ENCODE measurements at places on chromosomes 4 and X.

DNA sequence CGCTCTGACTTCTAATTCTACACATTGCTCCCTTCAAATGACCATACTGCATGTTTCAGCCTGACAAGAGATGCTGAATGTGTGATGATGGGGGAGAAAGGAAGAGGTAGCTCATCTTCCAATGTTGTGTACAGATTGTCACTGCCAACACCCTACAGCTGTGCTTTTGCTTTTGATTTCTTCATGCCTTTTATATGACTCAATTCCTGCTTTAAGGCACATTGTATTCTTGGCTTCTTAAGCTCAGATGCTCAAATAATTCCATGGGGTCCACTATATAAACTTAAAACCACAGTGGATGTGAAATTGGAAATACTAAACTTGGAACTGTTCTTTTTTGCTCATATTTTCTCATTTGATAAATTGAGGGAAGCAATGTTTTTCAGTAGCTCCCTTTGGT, 183.2 kb upstream of the WDFY3 start:
- no peak for DNase-seq

GRCh38 chr4:31124008-31124585, 403.9 kb downstream of the PCDH7 start:
- no peak for DNase-seq

DNA sequence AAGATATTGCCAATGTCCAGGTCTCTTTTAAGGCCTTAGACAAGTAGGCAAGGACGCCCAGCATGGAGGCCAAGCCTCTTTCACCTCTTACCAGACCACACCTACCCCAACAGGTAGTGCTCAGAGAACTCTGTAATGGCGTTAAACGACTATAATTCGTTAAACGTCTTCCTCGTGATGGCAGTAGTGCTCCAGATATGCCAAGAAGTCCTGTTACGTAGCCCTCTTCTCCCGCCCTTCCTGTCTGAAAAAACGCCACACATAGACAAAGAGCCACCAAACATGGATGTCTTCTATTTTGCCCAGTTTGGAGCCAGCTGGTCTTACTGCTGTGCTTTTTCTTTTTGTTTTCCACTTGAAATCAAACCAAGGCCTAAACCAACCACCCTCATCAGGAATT, 190.7 kb downstream of the OR13H1 start:
- no peak for DNase-seq

DNA sequence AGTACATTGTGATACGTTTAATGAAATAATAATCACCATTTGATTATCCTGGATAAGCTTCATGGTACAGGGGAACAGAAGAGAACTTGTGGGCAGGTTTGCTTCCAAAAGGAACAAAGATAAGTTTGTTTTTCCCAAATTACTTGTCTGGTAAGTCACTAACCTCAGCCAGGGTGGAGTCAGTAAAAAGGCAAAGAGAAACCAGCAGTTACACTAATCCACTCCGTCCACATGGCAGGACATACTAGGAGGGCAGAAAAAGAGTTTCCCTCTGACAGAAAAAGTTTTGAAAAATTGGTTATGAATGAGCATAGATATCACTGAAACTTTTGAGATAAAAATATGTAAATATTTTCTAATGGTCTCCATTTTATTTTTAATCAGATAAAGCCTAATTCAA, 285.9 kb downstream of the IL15 start:
- DNase-seq = no peak

DNA sequence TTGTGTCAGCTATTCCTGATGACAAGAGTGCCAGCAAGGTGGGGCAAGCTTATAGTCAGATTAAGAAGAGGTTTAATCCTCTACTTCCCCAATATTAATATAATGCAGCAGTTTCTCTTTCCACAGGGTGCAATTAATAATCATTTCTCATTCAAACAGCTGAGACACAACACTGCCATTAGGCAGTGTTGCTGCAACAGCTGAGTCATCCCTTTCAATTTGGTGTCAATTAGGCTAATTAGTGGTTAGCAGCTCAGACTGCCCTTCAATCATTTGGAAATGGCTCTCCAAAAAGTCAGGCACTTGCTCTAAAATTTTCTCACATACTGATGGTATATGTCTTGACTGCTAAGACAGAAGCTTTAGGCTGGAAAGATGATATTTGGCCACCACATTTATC, 265.7 kb upstream of the FAM241A start:
- DNase-seq = no peak

DNA sequence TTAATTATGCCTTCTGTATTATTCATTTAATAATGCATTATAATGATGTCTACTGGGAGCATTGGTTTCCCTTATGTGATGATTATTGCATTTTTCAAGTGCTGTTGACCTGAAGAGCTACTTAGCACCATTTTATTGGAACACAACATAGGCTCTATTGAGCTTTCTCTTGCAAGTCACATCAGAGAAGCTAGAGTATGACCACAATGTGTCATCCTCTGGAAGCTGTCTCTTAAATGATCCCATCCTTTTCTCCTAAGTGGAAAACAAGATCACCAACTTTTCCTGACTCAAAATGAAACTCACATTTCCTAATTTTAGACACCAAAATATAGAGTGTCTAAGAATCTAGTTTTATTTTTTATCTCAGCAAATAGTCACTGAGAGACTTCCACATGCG, 1451.9 kb downstream of the PCDH7 start:
- DNase-seq = no peak

GRCh38 chrX:115093191-115093590, 75.8 kb upstream of the IL13RA2 start:
- no peak for DNase-seq

- no peak for DNase-seq
These were observed 71.1 kb downstream of the BMPR1B start for GRCh38 chr4:94828882-94829281.

GRCh38 chrX:18099745-18100144, 120.9 kb downstream of the BEND2 start:
- DNase-seq = no peak

- peak; percentile 15 for DNase-seq
These were observed 18.5 kb upstream of the PIM2 start for GRCh38 chrX:48937054-48937907.

- DNase-seq = peak; percentile 8
These were observed 218.2 kb downstream of the IDS start for GRCh38 chrX:149286940-149287349.

GRCh38 chr4:41025824-41026223, 188.5 kb downstream of the APBB2 start:
- no peak for DNase-seq

- DNase-seq = no peak
These were observed 93.3 kb downstream of the TIGD2 start for GRCh38 chr4:89204624-89205023.

DNA sequence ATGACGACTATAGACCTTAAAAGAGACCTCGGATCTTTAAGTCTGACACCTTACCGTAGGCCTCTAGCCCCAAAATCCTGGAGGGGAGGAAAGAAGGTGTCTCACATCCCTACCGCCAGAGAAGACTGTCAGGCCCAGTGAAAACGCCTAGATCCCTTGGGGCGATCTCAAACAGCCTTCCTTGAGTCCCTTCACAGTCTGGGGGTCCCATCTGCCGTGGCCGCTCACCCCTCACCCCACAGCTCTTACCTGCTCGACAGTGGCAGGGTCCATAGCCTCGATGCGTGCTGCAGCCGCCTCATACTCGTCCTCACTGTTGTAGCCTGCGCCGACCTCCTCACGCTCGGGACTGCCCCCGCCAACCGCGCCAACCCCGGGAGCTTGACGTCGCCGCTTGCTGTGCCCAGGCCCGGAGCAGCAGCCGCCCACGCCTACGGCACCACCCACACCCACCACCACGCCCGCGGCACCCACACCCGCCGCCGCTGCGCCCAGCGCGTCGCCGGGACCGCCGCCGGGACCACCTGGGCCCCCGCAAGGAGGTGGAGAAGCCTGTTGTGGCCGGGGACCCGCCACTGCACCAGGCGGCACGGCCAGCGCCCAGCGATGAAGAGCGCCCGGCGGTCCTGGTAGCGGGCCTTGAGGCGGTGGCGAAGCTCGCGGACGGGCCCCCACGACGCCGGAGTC, 536 bp downstream of the OTUD5 start:
- DNase-seq = no peak

DNA sequence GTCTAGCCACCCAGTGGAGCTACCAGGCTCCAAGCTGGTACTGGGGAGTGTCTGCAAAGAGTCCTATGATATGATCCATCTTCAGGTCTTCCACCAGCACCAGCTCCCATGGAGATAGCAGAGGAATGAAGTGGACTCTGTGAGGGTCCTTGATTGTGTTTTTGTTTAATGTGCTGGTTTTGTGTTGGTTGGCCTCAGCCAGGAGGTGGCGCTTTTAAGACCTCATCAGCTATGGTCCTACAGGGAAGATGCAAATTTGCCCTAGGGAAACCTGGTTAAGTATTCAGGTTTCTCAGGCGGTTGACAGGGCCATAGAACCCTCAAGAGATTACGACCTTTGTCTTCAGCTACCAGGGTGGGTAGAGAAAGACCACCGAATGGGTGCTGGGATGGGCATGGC, 1141.1 kb downstream of the STIM2 start:
- no peak for DNase-seq

DNA sequence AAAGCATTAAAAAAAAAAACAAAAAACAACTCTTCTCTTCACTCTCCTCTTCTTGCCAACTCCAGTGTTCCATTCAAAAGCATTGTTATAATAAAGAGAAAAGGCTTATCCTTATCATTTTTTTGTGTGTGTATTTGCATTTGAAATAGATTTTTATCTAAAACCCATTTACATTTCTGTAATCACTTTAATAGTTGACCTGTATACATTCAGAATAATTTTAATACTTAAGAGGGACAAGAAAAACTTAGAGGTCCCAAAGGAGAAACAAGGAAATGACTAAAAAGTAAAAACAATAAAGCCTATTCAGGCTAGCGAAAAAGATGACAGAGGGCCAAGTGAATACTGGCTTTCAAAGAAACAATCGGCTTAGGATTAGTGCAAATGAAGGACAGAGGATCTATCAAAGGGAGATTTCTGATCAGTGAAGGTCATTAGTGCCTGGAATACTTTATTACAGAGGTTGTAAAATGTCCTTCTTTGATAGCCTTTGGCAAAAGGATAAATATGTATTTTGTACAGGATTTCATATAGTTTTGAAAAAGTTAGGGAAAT, 808.3 kb downstream of the RPA4 start:
- DNase-seq = no peak

DNA sequence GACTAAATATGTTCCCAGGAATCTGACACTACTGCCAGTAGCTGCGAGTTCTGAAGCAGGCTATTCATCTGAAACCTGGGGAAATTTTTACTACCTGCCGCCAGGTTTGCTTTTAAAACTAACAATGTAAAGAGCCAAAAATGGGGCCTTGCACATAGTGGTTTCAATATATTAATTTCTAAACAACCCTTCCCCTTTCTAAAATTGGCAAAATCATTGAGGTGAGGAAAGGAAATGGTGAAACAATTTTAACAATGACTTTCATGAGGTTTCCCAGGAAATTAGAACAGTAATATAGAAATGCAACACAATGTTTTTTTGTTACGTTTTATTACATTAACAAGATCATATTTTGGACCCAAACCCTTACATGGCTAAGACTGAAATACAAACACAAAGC, 21.3 kb downstream of the FANCB start:
- DNase-seq = no peak

GRCh38 chrX:40153345-40154249, 55.8 kb upstream of the BCOR start:
- peak; percentile 21 for DNase-seq

DNA sequence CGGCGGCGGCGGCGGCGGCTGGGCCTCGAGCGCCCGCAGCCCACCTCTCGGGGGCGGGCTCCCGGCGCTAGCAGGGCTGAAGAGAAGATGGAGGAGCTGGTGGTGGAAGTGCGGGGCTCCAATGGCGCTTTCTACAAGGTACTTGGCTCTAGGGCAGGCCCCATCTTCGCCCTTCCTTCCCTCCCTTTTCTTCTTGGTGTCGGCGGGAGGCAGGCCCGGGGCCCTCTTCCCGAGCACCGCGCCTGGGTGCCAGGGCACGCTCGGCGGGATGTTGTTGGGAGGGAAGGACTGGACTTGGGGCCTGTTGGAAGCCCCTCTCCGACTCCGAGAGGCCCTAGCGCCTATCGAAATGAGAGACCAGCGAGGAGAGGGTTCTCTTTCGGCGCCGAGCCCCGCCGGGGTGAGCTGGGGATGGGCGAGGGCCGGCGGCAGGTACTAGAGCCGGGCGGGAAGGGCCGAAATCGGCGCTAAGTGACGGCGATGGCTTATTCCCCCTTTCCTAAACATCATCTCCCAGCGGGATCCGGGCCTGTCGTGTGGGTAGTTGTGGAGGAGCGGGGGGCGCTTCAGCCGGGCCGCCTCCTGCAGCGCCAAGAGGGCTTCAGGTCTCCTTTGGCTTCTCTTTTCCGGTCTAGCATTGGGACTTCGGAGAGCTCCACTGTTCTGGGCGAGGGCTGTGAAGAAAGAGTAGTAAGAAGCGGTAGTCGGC, 528 bp downstream of the FMR1 start:
- peak; percentile 6 for DNase-seq

GRCh38 chr4:153825126-153825525, 36.2 kb upstream of the SFRP2 start:
- DNase-seq = no peak

- DNase-seq = no peak
These were observed 118.9 kb upstream of the USP9X start for GRCh38 chrX:40966213-40966820.

GRCh38 chrX:23332101-23332887, 2.4 kb upstream of the PTCHD1 start:
- no peak for DNase-seq

- no peak for DNase-seq
These were observed 146.5 kb upstream of the PCDH18 start for GRCh38 chr4:137678796-137679195.

- no peak for DNase-seq
These were observed 134.2 kb upstream of the SH3RF1 start for GRCh38 chr4:169404960-169405359.

DNA sequence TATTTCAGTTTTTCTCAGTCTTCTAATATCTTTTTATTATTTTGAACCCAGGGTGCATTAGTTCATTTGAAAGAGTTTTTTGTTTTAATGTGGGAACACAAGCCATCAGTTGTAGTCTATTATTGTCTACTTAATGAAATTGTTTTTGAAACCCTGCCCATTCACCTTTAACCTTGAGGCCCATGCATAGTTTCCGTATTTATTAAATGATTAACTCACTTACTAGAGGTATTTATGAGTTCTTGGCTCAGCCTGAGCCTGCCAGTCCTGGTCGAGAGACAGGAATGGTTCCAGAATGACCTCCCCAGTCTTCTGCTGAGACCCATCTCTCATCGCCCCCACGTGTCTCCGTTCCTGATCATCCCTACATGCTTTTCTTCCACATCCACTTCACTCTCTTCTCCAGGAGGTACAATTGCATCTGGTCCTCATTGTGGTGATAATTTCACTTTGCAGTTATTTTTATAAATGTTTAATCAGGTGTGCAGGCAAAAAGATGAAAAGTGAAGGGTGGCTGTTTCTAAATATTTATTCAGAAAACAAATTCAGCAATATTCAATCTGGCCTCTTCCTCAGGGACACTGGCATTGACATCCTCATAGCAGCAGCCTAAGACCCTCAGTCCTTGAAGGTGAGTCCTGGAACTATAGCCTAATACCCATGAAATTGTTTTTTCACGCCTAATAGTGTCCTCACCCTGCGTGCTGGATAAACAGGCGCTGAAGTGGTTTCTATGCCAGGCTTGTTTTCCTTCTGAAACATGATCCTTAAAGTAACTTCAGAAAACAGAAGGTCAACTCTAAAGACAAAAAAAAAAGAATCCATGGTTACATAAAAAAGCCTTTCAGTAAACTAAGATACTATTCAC, 112.8 kb downstream of the KDR start:
- DNase-seq = no peak

- no peak for DNase-seq
These were observed 334.9 kb downstream of the OPHN1 start for GRCh38 chrX:68098431-68098830.

- DNase-seq = no peak
These were observed 62.0 kb downstream of the ATP8A1 start for GRCh38 chr4:42594888-42595287.

- no peak for DNase-seq
These were observed 1862.5 kb upstream of the TENM3 start for GRCh38 chr4:180380733-180381132.

Measured in bone marrow (tissue), 2 donors.